Esophagus squamous epithelium (tissue), 5 donors: ENCODE measurements at places on chromosomes 12 and 14.
A peak's percentile ranks its signal among the peaks of the same experiment; 100 is the strongest.

- DNase-seq: no peak
These were observed 501.6 kb downstream of the VRK1 start for GRCh38 chr14:97298736-97299135.

- no peak for DNase-seq
These were observed 284.5 kb upstream of the AMIGO2 start for GRCh38 chr12:47364261-47364660.

- DNase-seq: no peak
These were observed 33.6 kb downstream of the PIWIL1 start for GRCh38 chr12:130371296-130371695.

DNA sequence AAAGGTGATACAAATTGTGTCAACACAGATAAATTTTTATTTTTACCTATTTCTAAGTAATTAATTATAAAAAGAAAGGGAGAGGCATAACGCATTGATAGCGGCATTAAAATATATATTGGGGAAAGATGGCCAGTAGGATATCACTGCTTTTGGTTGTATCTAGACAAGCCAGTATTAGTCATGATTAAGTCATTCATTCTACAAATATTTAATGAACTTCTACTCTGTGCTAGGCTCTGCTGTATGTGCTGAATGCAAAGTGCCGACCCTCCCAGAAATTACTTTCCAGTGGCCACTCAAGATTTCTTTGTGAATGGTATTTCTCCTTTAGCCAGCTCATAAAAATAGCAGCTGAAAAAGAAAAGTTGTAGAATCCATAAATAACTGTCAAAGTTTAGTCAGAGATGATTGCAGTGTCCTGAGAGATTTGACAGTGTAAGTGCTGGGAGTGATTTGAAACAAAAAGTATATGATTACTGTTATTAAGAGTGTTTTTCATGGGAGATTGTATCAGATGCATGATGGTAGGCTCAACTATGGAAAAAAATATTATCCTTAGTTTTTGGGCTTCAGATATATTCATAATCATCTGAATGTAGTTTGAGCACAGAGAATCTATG lies 133.2 kb downstream of the MGAT4C start:
- DNase-seq: no peak

DNA sequence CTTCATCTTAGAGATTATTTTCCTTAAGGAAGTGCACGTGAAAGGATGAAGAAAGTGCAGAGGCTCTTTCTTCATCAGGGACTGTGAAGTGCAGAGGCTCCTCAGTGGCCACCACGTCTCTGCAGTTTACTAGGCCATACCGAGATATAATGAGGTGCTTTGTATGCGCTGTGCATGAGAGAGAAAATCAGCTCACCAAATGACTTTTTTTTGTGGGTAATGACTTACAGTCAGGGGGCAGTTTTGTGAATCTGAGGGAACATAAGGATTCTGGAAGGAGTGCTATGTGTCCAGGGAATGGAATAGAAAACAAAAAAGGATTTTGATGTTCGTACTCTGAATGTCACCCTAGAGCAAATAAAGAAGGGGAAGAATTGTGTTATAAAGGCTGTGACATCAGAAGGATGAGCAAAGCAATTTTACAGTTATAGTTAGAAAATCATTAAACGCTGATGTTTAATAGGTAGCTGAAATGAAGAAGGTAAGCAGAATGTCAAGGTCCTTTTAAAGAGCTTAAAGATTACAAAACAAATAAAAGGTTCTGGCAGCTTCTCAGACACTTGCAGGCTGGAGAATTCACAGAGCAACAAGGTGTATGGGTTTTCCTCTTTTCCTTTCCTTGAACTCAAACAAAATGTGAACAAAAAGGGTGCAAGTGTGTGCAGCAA lies 247.5 kb upstream of the NOVA1 start:
- DNase-seq: no peak

DNA sequence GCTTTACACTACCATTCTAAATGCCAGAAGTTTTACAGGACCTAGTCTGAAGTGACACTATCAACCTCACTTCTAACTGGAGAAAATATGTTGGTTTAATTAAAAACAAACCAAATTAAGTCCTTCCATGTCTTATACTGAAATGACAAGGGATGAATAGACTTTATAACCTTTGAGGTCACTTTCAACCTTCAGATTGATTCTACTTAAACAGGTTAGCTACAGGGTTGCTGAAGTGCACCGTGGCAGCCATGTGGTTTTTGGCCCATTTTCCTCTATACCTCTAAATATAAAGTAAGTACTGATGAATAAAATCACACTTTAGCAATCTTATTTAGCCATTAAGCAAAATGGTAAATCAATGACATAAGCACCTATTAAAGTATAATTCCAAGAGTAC lies 3.9 kb downstream of the SLC38A2 start:
- no peak for DNase-seq

DNA sequence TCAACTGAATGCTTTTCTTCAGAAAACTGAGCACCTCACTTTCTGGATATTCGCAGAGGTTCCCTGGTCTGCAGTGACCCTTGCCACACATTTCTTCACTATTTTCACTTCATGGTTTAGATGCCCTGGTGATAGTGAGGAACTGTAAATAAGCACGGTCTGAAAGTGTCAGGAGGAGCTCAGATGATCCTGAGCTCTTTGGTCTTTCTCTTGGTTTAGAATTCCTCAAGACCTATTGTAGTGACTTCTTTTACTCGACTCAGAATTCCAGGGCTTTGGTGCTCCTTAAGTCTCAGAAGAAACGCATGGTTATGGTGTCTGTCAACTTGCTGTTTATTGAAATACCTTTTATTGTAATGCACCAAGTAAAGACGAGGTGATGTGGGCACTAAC lies 84.0 kb downstream of the SAMD4A start:
- DNase-seq: no peak

- DNase-seq: no peak
These were observed 1.5 kb downstream of the RILPL1 start for GRCh38 chr12:123532019-123532418.

DNA sequence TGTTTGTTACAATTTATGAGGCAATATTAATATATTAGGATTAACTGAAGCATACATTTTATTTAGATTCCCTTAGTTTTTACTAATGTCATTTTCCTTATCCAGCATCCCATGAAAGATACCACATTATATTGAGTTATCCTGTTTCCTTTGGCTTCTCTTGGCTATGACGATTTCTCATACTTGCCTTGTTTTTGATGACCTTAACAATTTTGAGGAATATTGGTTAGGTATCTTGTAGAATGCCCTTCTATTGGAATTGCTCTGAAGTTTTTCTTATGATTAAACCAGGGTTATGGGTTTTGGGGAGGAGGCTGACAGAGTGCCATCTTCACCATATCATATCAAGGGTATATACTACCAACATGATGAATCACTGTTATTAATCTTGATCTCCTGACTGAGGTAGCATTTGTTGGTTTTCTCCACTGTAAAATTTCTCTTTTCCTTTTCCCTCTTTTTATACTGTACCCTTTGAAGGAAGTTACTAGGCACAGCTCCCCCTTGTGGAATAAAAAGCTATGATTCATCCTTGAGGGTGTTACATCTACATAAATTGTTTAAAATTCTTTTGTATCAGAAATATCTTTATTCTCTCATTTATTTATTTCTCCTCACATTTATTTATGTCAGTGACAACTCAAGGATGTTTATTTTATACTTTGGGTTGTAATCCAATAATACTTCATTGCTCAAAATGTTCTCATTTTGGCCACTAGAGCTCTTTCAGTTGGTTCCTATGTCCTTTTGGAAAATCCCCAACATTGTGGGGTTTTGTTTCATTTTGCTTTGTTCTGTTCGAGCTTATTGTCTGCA lies 239.0 kb downstream of the SLC16A7 start:
- no peak for DNase-seq

DNA sequence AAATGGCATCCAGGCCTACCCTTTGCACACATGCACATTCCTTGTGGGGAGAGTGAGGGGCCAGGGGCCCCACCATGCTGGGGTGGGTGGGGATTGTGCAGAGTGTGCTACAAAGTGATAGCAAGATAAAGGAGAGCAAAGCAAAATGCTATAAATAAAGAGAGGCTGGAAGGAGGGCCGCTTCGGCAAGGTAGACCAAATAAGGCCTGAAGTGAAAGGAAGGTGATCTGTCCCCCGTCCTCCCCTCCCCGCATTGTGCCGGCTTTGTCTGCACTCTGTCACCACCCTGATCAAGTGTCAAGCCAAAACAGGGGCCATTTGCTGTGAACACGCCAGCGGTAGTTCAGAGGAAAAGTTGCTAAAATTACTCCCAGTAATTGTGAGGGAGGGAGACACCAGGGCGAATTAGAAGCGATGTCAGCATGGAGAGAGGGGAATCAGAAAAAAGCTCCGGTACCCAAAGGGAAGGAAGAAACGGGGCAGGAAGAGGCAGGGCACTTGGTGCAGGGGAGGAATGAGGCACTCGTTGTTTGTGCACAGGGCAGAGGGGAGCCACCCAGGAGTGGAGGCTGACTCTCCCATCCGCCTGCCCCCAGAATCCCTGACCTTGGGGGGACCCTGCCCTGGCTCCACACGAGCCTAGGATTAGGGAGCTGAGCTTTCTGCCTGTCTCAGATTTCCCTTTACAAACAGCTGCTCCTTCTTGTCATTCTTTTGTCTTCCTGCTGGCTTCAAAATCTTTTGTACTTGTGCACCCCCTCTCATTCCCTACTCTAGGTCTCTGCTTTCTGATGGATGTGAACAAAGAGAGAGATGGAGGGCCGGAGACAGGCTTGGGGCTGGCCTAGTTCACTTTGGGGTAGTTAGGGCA lies 2.9 kb upstream of the MYH7 start:
- DNase-seq: no peak

- no peak for DNase-seq
These were observed 22.4 kb upstream of the PDE1B start for GRCh38 chr12:54526812-54527630.

DNA sequence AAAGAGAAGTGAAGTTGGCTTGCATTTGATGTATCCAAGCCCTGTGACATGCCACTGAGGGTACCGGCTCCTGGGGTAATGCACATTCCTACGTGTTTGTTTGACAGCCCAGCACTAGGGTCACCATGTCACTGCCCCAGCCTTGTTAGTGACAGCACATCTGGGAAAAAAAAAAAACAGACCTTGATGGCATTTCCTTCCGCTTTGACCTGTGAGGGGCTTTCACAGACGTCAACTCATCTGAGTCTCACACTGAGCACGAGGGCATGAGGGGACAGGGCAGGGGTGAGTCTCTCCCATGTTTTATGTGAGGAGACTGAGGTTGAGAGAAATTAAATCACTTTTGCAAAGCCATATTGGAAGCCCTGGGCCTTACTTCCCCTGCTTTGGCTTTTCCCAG lies 111.5 kb downstream of the NUAK1 start:
- no peak for DNase-seq

DNA sequence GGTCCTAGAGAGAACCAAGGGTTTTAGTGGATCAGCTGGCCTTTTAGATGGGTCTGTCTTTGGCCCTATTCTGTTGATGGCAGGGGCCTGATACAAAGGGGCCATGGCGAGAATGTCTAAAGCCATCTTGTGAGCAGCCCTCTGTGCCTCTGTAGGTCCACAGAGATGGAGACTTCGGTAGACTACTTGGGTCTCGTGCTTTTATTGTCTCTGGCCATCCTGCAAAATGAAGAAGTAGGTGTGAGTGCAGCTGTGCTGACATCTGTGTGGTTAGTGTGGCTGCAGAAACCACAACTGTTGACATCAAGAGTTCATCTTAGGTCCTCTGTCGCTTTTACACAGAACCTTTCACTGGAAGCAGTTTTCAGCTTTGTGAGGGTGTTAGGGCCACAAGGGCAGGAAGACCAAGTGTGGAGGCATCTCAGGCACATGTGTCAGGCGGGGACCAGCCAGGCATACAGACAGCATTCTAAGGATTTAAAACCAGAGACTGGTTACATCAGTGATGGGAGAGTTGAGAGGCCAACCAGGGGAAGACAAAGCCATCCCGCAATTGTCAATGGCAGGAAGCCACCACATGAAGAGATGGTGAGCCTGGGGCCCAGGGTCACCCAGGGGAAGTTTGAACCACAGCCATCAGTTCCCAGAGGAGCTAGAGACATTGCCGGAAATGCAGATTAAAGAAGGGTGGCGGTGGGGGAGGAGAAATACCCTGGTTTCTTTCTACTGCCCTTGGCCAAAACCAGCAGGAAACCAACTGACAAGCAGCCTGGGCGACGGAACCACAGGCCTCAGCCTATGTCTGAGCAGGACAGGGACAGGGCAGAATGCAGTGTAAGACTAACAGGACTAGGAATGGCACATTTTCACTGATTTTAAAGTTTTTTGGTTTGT lies 13.0 kb upstream of the TPCN1 start:
- peak; percentile 28 for DNase-seq

- DNase-seq: no peak
These were observed 1325.1 kb downstream of the SLC16A7 start for GRCh38 chr12:60920841-60921495.

GRCh38 chr14:52015411-52016030 lies 26.2 kb downstream of the RTRAF start:
- DNase-seq: no peak

- no peak for DNase-seq
These were observed 64.1 kb downstream of the RAD51B start for GRCh38 chr14:67883717-67884116.

DNA sequence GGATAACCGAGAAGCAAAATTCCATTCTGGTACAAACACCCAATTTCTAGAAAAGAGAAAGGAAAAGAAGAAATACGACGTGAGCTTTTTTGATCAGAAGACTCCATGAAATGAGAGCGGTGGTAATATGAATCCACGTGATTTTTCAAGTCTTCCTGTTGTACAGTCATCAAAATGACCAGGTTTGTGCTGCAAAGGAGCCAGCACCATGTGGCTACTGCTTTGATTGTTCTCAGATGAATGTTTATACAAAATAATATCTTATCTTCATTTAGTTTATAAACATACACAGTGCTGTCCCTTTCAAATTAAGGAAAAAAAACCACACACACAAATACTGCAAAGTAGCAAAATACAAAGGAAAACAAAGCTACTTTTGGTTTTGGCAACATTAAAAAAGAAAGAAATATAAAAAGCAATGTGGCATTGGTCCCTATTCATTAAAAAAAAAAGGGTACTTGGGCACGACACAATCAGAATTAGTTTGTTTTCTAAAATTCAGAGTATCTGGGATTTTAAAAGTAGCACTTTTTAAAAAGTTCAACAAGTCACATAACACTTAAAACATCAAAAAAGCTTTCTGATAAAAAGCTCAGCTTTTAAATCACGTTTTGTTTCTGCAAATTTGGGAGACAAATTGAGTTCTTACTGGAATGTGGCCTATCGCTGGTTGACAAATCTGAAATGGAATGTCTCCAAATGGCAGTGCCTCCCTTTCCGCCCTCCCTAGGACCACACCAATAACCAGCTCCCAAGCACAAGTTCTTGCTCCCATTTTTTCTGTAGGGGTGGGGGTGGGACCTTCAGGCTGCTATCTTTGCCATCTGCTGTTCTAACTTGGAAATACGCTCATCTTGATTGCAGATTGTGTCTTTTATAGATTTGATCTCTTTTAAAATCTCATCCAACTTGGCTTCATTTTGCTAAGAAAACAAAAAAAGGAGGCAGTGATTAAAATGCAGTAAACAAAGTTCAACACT lies 13.2 kb upstream of the SELPLG start:
- DNase-seq: no peak

GRCh38 chr14:38357557-38357956 lies 101.7 kb upstream of the CLEC14A start:
- no peak for DNase-seq

GRCh38 chr14:30906752-30907658 lies 32.6 kb downstream of the COCH start:
- no peak for DNase-seq

GRCh38 chr14:103685276-103686211 lies 29.7 kb downstream of the XRCC3 start:
- no peak for DNase-seq
